ENCODE measurements at places on chromosomes 3 and 15.
A peak's percentile ranks its signal among the peaks of the same experiment; 100 is the strongest.

DNA sequence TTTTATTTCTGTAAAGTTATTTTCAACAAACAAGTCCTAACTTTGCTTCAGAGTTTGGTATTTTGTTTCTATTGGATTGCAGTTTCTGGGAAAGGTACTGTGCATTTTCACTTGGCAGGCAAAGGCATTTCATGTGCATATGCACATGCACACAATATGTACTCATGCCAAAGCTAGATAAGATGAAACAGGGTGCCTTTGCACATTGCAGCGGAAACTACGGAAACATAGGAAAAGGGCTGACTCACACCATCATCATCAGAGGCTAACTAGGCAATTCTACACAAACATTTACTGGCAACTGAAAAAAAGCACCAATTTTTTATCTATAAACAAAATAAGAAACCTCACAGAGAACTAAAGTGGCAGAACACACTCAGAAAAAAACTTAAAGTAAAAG, 550.6 kb upstream of the NECTIN3 start:
- peak; percentile 26 for DNase-seq

GRCh38 chr3:16433701-16434151, 79.8 kb downstream of the RFTN1 start:
- no peak for DNase-seq

- DNase-seq, result no peak
These were observed 10.4 kb downstream of the ARF4 start for GRCh38 chr3:57586778-57587177.

DNA sequence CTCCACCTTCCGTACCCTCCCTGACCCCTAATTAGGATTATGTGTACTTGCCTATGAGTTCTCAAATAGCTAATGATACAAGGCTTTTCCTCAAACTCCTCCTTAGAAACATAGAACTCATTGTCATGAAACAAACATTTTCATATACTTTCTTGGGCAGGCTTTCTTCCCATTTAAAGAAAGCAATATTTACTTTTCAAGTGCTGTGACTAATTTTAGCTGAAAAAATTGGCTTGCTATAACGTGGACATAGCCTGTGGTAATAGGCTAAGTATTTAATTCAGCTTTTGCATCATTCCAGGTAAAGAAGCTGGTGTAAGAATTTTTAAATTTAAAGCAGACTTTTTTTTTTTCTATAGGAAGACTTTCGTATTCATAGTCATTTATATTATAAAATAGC, 208.7 kb downstream of the SOX2 start:
- no peak for DNase-seq

- DNase-seq, result no peak
These were observed 56.9 kb upstream of the SKOR1 start for GRCh38 chr15:67768313-67768977.

- DNase-seq, result peak; percentile 41
These were observed 3.3 kb upstream of the DCP1A start for GRCh38 chr3:53350652-53351051.

DNA sequence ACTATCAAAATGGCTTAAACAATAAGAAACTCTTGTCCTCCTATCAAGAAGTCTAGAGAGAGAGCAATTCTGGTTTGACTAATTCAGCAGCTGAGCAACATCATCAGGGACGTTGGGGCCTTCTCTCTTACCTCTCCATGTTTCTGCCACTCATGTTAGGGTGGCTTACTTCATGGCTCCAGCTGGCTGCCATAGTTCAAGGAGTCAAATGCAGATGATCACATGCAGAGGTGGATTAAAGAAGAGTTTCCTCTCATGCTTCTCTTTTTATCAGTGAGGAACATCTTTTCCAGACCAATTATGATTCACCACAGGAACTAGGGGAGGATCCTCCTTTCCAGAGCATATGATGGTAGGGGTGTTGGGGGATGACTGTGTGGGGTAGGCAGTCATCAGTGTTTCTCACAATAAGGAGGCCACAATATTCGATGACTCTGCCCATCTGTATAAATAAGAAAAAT, 45.5 kb downstream of the NEK11 start:
- DNase-seq, result peak; percentile 20

- no peak for DNase-seq
These were observed 58.3 kb downstream of the GPR171 start for GRCh38 chr3:151144760-151145159.

GRCh38 chr15:75313116-75313845, 22.6 kb upstream of the COMMD4 start:
- no peak for DNase-seq

GRCh38 chr3:64163755-64164148, 61.5 kb downstream of the PRICKLE2 start:
- no peak for DNase-seq

GRCh38 chr3:58899953-58900298, 149.9 kb downstream of the CFAP20DC start:
- DNase-seq, result peak; percentile 4

DNA sequence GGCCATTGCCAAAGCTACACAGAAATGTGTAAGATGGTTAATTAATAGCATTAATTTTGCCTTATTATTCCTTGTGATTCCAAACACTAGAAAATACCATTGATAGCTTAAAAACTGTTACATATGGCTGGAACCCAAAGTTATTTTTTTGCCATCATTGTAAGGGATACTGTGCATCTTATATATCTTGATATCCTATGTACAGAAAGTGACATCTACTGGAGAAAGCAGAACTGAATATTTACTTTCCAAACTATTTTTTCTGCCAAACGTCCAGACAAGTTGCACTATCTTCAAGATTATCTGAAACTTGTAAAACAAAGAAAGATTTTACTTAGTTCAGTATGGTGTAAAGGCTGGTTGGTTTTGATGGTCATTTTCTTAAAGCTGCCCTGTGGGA, 33.3 kb upstream of the MEIS2 start:
- DNase-seq, result no peak

GRCh38 chr3:32245200-32245599, 6.7 kb downstream of the CMTM8 start:
- no peak for DNase-seq

DNA sequence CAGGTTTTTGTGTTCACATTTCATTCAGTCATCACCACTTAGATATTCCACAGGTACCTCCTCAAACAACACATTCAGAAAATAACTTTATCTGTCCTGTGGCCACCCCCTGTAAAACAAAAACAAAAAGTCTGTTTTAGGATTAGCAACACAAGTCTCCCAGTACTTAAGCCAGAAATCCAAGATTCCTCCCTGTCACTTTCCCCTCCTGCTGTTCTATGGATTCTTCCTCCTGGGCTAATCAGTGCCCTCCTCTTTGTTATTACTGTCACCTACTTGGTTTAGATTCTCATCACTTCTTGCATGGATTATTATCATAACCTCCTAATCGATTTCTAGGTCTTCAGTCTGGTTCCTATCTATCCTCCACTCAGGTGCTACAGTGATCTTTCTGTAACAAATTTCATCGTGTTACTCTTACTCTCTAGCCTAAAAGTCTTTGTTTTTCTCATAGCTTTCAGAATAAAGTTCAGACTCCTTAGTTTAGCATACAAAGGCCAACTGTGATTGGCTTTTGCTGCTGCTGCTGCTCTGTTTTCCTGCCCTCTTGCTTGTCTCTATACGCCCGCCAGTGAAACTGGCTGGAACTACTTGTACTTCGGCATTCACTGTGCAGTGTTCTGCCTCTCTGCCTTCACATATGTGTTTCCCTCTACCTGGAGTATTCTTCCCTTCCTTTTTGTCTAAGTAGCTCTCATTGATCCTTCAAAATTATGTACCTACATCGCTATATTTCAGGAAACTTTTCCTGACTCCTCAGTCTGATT, 32.2 kb downstream of the PPP2R3A start:
- no peak for DNase-seq

- no peak for DNase-seq
These were observed 32.6 kb downstream of the EEFSEC start for GRCh38 chr3:128185630-128186447.

GRCh38 chr3:112355307-112355687, 22.3 kb downstream of the CD200 start:
- no peak for DNase-seq

- DNase-seq, result no peak
These were observed 28.7 kb downstream of the TAMM41 start for GRCh38 chr3:11818033-11818432.

DNA sequence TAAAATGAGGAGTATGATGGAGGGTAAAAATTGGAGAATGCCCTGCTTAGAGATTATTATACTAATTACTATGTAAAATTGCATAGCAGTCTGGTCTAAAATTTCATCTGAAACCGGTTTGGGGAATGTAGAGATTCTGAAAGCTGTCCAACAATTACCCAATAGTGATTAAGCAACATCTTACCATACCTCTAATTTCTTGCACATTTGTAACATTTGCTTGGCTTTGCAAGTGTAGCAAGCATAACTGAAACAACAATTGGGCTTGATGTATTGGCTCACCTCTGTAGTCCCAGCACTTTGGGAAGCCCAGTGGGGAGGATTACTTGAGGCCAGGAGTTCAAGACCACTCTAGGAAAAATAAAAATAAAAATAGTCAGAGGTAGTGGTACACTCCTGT, 17.4 kb downstream of the AADACL2 start:
- DNase-seq, result no peak

DNA sequence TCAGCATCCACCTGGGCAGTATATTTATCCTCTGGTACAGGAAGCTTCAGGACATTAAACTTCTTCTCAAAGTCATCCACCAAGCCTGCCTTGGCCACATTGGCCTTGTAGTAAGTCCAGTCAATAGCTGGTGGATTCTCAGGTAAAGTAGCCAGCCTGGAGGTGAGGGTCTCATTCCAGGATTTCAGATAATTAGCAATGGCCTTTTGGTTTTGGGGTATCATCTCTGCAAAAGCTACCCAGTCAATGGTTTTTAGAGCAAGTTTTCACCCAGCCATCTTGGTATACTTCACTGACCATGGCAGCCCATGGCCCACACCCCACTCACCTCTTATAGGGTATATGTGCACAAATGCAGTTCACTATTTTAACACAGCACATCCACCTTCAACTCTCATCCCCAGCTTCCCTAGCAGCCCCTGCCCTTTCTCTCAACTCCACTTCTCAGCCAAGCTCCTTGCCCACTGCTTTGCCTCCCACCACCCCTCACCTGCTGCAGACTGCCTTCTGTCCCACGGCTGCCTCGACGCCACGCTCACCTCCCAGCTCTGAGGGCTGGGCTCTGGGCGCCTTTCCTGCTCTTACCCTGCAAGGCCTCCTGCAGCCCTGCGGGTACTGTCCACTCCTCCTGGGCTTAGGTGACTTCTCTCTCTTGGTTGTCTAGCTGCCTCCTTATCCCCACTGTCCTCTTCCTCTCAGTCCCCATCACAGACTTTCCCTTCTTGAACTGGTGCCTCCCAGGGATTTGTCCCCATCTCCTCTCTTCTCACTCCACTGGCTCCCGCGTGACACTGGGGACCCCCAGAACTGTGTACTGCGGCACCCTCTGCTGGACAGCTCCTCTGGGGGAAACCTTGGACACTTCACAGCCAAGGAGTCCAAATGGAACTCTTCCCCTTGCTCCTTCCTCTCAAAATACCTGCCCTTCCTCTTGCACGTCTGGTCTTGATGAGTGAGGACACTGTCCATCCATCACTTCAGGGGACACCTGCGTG, 1.7 kb upstream of the TGM5 start:
- DNase-seq, result peak; percentile 49

GRCh38 chr3:121870717-121871116, 23.5 kb upstream of the SLC15A2 start:
- DNase-seq, result no peak
